Skin of body (tissue), 3 donors: ENCODE measurements at places on chromosomes 12 and 14. TPM values are rescaled to one million over a fixed set of nuclear protein-coding genes. Genes with fewer than 3 reads are reported as not detected.

HOXC11 gene
- total RNA-seq: 2.4 TPM

CCDC197 gene
- not detected for total RNA-seq

LMNTD1 gene
- 1.2 TPM for total RNA-seq

PYM1 gene
- total RNA-seq: 21.0 TPM

MYH6 gene
- total RNA-seq: 0.30 TPM

CLEC2B gene
- total RNA-seq: 18.7 TPM

INHBE gene
- total RNA-seq: 0.10 TPM

KRT73 gene
- 22.2 TPM for total RNA-seq

C14orf180 gene
- 6.8 TPM for total RNA-seq

IFNG-AS1 gene
- 0.49 TPM for total RNA-seq

METTL25 gene
- 24.9 TPM for total RNA-seq

MORN3 gene
- total RNA-seq: 0.59 TPM

KRT80 gene
- 39.5 TPM for total RNA-seq

FRMD6 gene
- 109 TPM for total RNA-seq

ACVR1B gene
- total RNA-seq: 22.0 TPM

PPM1H gene
- total RNA-seq: 7.1 TPM

MAP3K9 gene
- total RNA-seq: 6.9 TPM

NR4A1 gene
- 138 TPM for total RNA-seq

CAND1 gene
- total RNA-seq: 131 TPM

C12orf60 gene
- 1.4 TPM for total RNA-seq

FOXN3 gene
- total RNA-seq: 46.9 TPM

SAMD15 gene
- 0.79 TPM for total RNA-seq

C12orf42 gene
- total RNA-seq: 0.30 TPM

LTBP2 gene
- total RNA-seq: 18.8 TPM

CARMIL3 gene
- 0.69 TPM for total RNA-seq

SPATS2 gene
- total RNA-seq: 24.6 TPM

KRT6C gene
- total RNA-seq: 3.5 TPM

COPS7A gene
- total RNA-seq: 24.4 TPM

NR1H4 gene
- total RNA-seq: 0.39 TPM

CGRRF1 gene
- total RNA-seq: 10.7 TPM

KRT84 gene
- 0.10 TPM for total RNA-seq

KCNC2 gene
- 0.20 TPM for total RNA-seq

NPFF gene
- 0.59 TPM for total RNA-seq

C12orf50 gene
- total RNA-seq: not detected

BATF gene
- 1.4 TPM for total RNA-seq

HOTAIR gene
- total RNA-seq: 0.79 TPM

GUCY2C gene
- total RNA-seq: 0.10 TPM

SLC38A2 gene
- total RNA-seq: 366 TPM

TBC1D30 gene
- total RNA-seq: 1.5 TPM

KSR2 gene
- 0.10 TPM for total RNA-seq

ZNF10 gene
- total RNA-seq: 10.5 TPM

CCDC88C gene
- 16.5 TPM for total RNA-seq

DDX47 gene
- 63.4 TPM for total RNA-seq

HOXC12 gene
- total RNA-seq: 0.30 TPM

OVCH1 gene
- total RNA-seq: 0.30 TPM
